ENCODE measurements at places on chromosomes 1 and 21. TPM values are rescaled to one million over a fixed set of nuclear protein-coding genes. Genes with fewer than 3 reads are reported as not detected.

TSPEAR gene
- not detected for total RNA-seq

GRCh38 chr1:173870252-173871075 is 2.3 kb downstream of the ZBTB37 start:
- no peak for DNase-seq

GRCh38 chr1:6145864-6146410 is 34.2 kb downstream of the CHD5 start:
- DNase-seq: no peak

- no peak for DNase-seq
These were observed 152.0 kb downstream of the MATN1 start for GRCh38 chr1:30571380-30571779.

CFAP126 gene
- total RNA-seq: not detected

SPATA21 gene
- total RNA-seq: not detected

DNA sequence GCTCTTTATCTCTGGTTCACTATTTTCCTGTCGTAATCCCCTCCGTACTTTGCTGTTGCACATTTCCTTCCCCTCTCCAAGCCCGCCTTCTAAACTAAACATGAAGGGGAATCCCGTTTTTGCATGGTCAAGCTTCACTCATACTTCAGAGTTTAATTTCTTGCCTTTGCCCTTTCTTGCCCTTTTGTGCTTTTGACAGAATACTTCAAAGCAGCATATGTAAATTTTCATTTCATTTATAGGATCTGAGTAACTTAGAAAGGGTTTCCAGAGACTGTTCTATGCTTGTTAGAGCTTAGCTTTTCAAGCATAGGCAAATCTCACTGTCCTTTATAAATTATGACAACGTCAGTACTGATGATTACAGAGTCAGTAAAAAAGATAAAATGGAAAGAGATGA is 27.7 kb downstream of the SPATA45 start:
- no peak for DNase-seq

GRCh38 chr1:99727575-99728185 is 38.8 kb downstream of the FRRS1 start:
- no peak for DNase-seq

SLFNL1 gene
- total RNA-seq: 0.10 TPM

DNA sequence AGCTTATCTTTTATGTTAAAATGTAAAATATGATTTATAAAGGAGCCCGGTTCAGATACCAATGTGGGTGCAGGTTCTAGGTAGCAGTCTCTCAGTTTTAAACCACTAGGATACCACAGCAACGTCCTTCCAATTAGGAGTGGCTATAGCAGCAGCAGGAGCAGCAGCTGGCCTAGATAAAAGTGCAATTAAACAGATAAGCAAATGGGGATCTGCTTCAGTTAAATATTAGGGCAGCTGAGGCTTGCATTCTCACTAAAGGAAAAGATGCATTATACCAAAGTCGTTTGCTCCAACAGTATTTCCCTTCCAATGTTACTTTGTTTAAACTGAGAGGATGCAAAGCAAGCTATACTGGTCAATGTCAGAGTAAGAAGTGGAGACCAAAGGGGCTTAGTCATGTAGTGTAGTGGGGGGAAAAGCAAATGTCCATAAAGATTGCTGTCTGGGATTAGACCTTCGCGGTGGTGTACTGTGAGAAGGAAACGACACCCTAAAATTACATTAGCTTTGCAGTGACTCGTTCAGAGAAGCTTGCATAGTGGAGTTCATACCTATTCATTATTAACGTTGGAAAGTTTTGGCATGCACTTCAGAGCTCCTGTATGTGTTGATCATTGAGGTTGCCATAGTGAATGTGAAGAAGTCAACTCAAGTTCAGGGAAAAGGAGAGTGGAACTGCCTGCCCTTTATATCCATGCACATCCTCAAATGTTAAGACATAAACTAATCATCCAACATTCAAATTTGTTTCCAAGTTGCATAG is 272.2 kb downstream of the VAV3 start:
- DNase-seq: no peak
